Eye (tissue), 1 donor: ENCODE measurements at places on chromosomes 3 and 15.

- DNase-seq: no peak
These were observed 133.4 kb upstream of the WNT5A start for GRCh38 chr3:55620351-55621025.

- no peak for DNase-seq
These were observed 36.6 kb downstream of the CD86 start for GRCh38 chr3:122091602-122092295.

GRCh38 chr3:183880121-183880520 lies 4.6 kb downstream of the PARL start:
- DNase-seq: no peak

DNA sequence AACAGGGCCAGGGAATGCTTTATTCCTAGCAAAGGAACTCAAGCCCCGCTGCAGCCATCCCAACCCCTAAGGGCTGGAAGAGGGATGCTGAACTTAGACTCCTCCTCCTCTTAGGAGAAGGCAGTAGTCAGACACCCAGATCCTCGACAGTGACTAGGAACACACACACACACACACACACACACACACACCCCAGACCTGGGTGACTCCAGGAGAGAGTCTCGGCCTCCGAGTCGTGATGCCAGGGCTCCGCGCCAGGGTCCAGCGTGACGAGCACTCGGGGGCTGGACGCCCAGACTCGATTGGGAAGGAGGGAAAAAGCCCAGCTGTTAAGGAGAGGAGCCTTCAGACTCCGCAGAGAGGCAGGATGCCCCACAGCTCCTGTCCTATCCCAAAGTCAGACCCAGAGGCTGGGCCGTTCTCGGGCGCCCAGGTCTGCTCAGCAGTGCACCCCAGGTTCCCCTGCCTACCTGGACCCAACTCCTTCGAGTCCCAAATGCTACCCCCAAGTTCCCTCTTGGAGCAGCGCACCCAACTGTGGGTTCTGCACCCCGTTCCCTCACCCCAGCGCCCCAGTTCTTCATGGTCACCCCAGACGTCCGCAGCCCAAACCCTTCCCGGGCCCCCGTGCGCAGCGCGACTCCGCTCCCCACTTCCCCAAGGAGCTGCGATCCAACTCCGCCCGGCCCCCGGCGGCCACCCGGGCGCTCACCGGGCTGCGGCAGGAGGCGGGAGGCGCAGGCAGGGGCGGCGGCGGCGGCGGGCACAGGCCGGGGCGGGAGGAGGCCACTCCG lies 421 bp downstream of the BMF start:
- peak; percentile 73 for DNase-seq

GRCh38 chr15:73022161-73022560 lies 30.1 kb upstream of the NEO1 start:
- peak; percentile 66 for DNase-seq

- DNase-seq: no peak
These were observed 12.8 kb downstream of the LRRC28 start for GRCh38 chr15:99264125-99264524.

- DNase-seq: peak; percentile 74
These were observed 4.1 kb upstream of the ACTC1 start for GRCh38 chr15:34799149-34800101.

DNA sequence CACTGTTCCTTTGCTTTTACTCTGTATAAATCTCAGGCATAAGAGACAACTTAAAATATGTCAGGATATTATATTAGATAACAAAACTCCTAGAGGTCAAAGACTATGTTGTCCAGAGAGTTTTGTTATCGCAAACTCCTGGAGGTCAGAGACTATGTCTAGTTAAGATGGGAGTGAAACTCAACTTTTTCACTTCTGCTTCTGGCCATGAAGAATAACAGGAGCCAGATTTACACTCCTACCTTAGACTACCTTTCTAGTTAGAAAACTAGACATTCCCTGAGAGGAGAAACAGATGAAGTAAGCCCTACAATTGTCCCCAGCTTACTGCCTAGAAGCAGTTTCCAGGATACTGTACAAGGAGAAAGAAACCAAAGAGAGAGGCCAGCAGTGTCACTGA lies 255.4 kb upstream of the UBE2E1 start:
- no peak for DNase-seq

DNA sequence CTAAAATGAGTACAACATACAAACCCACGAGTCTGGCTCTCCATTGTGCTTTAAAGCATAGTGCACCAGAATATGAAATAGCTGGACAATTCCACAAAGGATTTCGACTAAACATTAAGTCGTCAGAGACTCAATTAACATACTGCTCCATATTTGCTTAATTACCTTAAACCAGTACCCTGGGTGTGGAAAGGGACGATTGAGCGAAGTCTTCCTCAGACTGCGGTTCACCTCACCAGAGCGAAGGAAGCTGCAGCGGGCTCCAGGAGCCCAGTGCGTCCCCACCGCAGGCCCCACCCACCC lies 218 bp upstream of the TRPC1 start:
- DNase-seq: no peak

- DNase-seq: no peak
These were observed 64.0 kb upstream of the CDAN1 start for GRCh38 chr15:42800731-42801474.

DNA sequence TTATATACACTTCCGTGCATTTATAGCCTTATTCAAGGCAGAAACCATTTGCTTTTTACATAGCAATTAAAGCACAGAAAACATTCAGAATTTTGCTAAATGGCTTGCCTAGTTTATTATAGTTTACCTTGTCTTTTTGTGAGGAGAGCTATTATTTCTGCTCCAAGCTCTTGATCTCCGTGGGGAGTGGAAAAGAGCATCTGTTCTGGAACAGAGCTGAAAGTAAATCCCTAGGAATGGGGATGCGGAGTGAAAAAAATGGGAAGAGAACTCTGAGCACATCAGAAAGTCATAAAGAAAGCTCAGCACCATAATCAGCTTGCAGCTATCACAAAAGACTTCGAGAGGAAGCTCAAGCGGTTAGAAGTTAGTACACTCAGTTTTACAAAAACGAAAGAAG lies 1006.7 kb downstream of the ROBO2 start:
- no peak for DNase-seq

GRCh38 chr15:41866872-41867579 lies 26.8 kb downstream of the SPTBN5 start:
- DNase-seq: no peak

DNA sequence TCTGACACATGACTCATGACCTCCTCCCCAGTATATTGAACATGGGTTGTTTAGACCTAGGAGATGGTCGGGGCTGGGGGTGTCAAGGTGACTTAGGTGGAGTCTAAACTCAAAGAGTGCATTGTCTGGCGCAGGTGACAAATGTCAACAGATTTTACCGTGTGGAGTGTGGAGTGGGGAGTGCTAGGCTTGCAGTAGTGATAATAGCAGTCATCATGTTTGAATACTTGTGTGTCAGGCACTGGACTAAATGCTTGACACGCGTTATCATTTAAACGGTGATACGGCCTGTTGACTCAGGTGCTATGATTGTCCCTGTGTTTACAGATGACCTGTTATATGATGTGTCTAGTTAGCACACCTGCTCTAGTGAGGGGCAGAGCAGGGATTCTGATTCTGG lies 30.8 kb downstream of the MUC20 start:
- DNase-seq: no peak

GRCh38 chr3:42179110-42179725 lies 86.8 kb downstream of the CCK start:
- peak; percentile 72 for DNase-seq

DNA sequence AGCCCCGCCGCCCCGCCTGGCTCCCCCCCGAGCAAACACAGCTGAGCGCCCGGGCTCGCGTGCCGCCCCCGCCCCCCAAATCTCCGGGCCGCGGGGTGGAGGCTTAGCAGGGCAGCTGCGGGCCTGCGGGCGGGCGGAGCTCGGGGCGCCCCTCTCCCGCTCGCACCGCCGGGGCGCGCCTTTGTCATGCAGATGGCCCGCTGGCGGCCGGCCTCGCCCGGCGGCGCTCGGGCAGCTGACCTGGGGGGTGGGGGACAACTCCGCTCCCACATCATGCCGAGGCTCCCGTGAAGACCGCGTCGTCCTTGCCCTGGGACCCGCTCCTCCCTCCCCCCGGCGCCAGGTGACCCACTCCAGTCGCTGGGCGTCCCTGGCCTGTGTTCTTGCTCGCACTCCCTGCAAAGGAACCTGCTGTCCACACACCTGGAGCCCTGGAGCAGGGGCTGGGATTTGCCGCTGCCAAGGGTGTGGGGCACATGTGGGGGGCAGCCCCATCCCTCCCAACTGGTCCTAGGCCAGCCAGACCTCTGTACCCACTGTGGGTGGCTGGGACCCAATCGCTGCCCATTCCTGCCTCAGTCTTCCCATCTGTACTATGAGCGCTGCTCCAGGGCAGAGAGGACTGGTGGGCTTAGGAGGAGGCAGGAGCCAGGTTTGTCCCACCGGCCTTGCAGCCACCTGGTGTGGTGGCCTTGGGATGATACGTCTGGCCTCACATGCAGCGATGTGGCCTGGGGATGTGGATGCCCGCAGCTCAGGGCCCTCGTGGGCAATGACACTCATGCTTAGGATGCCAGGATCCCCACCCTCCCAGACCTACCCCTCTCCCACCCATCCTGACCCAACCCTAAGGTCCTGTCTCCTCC lies 33.5 kb downstream of the DNAJB8 start:
- DNase-seq: no peak

DNA sequence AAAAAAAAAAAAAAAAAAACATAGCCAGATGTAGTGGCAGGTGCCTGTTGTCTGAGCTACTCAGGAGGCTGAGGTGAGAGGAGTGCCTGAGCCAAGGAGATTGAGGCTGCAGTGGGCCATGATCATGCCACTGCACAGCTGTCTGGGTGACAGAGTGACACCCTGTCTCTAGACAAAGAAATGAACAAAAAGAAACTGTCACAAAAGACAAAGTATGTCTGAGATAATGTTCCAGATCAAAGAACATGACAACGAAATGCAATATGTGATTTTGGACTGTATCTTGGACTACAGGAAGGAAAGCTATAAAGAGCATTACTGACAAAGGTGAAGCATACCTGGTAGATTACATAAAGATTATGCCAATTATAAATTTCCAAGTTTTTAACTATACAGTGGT lies 862.8 kb downstream of the ROBO2 start:
- no peak for DNase-seq

- DNase-seq: no peak
These were observed 102.7 kb upstream of the AGBL1 start for GRCh38 chr15:85976986-85977385.
